CD8-positive, alpha-beta memory T cell (primary cell): ENCODE measurements at places on chromosomes 7 and 10.

DNA sequence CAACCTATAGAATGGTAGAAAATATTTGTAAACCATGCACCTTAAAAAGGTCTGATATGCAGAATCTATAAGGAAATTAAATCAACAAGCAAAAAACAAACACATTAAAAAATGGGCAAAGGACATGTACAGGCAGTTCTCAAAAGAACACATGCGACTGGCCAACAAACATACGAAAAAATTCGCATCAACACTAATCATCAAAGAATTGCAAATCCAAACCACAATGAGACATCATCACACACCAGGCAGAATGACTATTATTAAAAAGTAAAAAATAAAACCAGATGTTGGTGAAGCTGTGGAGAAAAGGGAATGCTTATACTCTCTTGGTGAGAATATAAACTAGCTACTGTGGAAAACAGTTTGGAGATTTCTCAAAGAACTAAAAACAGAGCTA is 33.2 kb downstream of the TMEM229A start:
- no peak for DNase-seq

GRCh38 chr7:14196555-14196954 is 207.1 kb upstream of the ETV1 start:
- DNase-seq: no peak

DNA sequence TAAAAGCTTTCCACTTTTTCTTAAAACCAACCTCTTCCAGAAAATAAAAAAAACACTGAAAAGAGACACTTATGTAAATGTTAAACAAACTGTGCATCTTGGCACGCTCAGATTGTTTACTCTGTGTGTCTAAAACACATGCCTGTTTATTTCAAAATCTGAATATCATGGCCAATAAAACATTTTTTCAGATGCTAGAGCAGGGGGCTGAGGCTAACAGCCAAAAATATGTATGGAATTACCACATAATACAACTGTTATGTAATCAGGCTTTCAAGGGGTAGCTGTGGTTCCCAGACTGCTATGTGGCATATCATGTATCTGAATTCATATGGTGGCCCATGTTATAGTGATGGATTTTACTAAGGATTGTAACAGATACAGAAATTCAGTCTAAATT is 130.4 kb downstream of the HIBADH start:
- no peak for DNase-seq

DNA sequence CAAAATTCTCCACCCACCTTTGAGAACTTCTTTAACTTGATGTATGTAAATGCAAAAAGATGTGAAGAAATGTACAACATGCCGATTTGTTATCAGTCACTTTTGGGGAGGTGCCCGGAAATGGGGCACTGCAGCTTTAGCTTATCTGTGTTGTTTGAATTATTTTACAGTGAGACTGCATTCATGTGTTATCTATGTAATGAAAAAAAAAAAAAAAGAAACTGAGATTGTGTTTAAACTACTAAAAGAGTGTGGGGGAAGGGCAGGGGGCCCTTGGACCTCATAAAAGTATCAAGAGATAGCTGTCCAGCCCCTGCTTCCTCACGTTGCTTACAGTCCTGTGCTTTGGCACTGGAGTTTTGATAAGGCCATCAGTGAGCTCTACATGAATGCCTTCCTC is 259.4 kb downstream of the STK31 start:
- DNase-seq: no peak

DNA sequence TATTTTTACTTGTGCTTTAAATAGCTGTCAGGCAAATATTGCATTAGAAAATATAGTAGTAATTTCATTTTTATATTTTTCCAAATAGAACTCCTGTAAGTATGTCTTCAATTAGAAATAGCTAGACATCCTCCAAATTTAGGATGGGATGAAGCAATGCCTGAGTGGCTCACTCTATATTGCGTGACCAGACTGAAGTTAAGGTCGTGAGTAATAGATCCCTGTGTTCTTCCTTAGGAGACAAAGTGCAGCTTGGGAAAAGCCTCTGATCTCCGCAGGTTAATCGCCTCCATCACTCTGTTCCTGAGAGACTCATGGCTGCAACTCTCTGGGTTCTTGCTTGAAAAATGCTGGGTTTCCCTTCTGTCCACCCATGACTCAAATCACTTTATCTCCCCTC is 484.8 kb upstream of the ANKRD30A start:
- no peak for DNase-seq

DNA sequence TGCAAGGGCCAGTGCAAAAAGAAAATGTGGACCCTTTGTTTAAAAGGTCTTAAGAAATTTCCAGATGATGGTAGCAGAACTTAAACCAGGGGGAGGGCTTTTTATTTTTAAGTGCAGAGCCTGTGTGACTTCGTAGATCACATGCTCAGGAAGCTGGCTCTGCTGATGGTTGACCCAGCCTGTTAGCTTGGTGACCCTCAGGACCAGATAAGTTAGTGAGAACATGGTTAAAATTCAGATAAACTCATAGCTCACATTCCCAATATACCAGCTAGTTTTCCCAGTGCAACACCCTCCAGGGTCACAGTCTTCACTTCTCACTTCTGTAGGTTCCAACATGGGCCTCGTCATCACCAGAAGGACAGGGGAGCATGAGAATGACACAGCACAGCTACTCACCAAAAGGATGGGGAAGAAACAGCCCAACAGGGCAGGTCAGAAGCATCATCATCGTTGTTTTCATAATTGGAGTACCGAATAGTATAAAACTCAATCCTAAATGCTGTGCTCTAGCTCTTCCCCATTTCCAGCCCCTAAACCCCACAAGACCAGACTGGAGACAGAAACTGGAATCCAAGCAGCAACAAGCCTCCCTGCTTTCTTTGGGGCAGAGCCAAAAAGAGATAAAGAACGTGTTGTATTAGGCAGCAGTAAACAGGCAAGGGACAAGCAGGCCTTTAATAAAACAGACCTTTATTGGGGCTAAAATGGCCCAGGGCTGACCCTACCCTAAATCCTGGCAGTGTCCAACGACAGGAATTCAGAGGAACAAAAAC is 102.2 kb upstream of the ANKRD1 start:
- no peak for DNase-seq

DNA sequence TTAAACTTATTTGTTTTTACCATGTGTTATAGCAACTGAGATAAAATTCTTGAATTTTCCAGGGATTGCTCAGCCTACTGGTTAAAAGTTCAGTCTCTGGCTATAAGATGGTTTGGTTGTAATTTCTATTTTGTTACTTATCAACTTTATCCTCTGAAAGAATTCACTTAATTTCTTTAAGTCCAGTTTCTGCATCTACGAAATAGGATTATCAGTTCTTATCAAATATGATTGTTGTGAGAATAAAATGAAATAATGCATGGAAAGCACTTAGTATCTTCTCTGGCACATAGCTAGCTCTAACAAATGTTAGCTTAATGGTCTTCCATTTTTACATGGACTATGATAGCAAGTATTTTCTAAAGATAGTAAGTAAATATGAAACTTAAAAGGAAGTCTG is 53.3 kb downstream of the SEMA3D start:
- DNase-seq: no peak
